ENCODE measurements at places on chromosomes 1 and 21. TPM values are rescaled to one million over a fixed set of nuclear protein-coding genes. Genes with fewer than 3 reads are reported as not detected.

- peak; percentile 27 for DNase-seq
Measured at GRCh38 chr1:225880222-225880588, 2.0 kb downstream of the TMEM63A start.

- DNase-seq = no peak
Measured at GRCh38 chr1:51978099-51978498, 12.4 kb downstream of the RAB3B start.

GRCh38 chr1:8116894-8117264 is 90.8 kb upstream of the ERRFI1 start:
- DNase-seq = peak; percentile 81

GRCh38 chr1:55382806-55383305 is 167.7 kb upstream of the USP24 start:
- DNase-seq = no peak

DNA sequence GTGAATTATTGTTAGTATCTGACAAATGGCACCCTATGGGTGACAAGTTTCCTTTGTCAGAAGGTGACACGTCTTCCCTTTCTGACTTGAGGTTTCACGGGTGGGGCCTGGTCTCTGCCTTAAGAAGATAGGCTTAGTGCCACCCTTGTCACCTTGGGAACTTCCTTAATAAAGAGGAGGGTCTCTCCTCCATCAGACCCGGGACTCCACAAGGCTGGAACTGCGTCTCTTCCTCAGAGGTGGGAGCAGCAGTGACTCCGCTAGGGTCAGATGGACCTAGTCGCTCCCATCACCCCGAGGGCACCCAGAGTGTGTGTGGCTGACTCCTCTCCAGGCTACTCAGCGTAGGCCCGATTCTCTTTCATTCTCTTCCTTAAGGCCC is 774 bp upstream of the WDTC1 start:
- DNase-seq = no peak

DNA sequence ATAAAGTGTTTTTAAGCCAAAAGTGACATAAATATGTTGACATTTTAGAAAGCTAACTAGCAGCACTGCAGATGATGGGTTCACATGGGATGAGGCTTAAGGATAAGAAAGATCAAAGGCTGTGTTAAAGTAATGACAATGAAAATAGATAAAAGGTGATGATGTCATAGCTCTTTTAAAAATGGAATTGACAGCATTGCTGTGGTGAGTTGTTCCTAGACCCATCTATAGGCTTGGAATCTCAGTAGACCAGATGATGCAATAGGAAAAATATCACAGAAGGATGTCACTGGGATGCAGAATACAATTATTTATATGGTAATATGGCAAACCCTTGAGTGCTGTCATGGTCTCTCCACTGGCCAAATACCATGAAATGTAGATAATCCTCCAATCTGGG is 286.0 kb downstream of the PLA2G4A start:
- no peak for DNase-seq

DNA sequence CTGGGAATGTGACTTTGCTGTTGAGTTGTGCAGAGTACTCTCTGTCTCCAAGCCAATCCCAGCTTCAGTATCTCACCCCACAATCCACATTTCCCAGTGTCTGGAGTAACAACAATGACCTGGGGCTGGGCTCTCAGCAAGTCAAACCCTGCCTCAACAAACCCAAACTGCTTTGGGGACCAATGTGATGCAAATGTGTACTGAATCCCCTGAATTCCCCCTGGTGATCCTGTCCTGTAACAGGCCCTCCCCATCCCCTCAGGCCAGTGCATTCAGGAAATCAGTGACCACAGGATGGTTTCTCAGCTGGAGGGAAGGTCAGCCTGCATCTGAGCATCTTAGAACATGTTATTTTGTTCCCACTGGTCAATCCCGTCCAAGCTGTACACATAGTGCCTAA is 36.7 kb upstream of the HAO2 start:
- no peak for DNase-seq

KCNQ4 gene
- polyA plus RNA-seq = 1.0 TPM

GRCh38 chr1:59243550-59243949 is 53.3 kb upstream of the FGGY start:
- no peak for DNase-seq

DNA sequence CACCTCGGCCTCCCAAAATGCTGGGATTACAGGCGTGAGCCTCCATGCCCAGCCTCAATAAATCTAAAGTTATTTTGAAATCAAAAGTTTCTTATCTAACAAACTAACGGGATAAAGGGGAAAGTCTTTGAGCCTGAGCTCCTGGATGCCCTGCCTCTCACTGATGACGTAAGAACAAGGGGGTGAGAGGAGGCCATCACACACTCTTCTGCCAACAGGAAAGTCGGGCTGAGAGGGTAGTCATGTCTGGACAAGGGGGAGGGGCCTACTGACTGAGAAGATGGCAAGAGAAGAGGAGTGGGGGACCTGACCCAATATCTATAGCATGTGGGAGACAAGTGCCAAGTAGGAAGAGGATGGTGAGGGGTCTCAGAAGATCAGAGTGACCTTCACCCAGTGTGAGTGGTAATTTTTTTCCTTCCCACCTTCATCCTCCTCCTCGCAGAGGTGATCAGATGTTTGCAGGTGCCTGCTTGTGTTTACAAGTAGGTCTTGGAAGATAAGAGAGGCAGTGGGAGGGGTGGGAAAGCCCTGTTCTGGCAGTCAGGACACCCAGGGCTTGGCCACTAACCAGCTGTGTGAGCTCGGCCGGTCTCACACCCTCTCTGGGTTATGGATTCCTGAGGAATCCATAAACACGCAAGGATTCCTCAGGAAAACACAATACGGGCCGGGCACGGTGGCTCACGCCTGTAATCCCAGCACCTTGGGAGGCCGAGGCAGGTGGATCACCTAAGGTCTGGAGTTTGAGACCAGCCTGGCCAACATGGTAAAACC is 9.6 kb downstream of the UQCRHL start:
- no peak for DNase-seq

ATXN7L2 gene
- polyA plus RNA-seq = 11.4 TPM

DNA sequence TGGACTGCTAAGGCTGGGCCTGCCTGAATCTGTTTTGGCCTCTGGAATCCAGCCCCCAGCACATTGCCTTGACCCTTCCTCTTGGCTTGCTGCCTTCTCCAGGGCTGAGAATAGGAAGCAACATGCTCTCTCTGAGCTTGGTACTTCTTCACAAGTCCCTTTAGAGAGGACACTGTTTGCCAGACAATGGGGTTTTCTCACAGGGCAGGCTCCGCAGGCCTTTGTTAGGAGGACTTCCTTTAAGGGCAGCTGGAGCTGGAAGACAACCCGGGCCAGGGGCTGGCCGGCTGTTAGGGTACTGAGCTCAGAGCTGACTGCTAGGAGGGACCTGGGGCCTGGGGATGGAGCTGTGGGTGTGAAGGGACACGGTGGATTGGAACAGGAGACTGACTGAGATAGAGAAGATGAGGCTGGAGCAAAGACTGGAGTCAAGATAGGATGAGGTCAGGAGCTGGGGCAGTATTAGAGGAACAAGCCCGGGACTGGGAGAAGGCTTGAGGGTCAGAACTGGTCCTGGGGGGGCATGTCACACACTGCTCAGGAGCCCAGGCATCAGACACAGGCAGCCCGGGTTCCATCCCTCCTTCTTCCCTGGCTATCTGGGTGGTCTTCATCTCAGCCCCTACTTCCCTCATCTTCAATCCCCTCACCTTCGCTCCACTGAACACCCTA is 5.4 kb upstream of the ALPL start:
- no peak for DNase-seq

DNA sequence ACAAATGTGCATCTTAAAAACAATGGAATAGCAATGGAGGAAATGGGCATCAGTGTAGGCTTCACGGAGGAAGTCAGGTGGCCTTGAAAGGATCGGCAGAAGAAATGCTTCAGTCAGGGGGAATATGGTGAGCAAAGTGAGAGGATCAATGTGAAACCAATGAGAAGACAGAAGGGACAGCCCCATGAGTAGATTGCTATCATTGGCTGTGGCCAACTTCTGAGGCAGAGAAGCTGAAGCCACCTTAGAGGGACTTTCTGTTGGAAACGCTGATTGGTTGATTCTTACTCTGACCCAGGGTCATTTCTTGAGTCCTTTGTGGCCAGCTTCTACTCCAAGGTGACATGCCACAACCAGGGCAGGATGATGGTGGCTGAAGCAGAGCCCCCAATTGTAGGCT is 130.7 kb upstream of the ZNF648 start:
- DNase-seq = no peak

DNA sequence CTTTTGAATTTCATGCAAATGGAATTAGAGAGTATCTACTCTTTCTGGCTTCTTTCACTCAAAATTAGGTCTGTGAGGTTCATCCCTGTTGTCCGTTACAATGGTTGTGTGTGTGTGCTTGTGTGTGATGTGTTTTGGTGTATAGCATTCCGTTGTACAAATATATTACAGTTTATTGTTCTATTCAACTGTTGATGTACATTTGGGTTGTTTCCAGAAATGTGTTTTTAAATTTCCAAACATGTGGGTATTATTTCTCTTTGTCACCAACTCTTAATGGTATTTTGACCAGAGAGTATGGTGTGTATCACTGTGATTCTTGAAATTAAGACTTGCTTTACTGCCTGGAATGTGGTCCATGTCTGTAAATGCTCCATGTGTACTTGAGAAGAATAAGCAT is 16.8 kb upstream of the HCRTR1 start:
- DNase-seq = no peak

PEX10 gene
- polyA plus RNA-seq = 13.7 TPM

LORICRIN gene
- not detected for polyA plus RNA-seq

DNA sequence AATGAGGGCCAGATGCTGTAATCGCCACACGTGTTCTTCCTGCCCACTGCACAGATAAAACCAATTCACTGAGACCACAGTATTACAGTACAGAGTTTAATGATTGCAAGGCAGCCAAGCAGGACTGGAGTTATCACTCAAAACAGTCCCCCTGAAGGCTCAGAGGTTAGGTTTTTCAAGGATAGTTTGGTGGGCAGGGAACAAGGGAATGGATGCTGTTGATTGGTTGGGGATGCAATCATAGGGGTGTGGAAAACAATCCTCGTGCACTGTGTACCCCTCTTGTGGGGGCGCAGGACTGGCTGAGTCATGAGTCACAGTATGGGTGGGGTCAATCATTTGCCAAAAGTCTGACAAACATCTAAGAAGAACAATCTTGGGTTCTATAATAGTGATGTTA is 12.4 kb upstream of the USP1 start:
- DNase-seq = no peak

DNA sequence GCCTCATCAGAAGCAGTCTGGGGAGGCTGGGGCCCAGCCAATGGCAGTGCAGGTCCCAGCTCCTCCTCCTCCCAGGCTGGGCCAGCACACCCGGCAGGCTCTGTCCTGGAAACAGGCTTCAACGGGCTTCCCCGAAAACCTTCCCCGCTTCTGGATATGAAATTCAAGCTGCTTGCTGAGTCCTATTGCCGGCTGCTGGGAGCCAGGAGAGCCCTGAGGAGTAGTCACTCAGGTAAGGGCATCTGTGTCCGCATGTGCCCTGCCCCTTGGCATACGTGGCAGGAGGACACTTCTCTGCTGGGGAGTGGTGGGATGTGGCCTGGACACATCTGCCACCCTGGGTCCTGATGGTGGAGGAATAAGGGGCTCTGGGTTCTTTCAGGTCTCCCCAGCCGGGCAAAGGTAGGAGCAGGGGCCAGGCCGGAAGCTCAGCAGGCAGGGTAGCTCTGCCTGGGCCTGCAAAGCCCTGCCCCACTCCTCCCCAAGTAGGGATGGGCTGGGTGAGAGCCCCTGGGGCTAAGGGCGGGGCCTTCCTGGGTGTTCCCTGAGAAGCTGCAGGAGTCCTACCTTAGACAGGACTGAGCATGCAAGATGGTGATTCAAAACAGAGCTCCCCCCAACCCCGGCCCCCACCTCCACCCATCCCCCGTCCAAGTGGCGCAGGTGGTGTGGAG is at the start of gene GJB5:
TSS of gene GJB5 (plus strand) at position 84 of the 674 bp plus-strand sequence. CDS start 2,284 bp downstream, outside the sequence.
- DNase-seq = no peak

DNA sequence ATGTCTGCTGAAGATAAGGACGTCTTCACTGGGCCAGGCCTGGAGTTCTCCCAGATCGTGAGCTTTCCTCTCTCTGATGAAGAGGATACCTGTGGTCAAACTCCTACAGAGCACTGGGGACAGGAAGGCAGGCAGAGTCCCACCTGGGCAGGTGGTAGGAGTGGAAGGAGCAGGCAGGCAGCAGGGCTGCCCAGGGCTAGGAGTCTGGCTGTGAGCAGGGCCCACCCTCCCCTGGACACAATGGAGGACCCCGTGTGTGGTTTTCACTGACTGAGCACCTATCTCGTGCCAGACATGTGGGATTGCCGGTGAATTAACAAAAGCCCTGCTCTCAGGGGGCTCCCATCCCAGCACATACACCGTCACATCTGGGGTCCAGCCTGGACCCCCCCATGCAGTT is 4.9 kb upstream of the SAMD11 start:
- DNase-seq = no peak

DNA sequence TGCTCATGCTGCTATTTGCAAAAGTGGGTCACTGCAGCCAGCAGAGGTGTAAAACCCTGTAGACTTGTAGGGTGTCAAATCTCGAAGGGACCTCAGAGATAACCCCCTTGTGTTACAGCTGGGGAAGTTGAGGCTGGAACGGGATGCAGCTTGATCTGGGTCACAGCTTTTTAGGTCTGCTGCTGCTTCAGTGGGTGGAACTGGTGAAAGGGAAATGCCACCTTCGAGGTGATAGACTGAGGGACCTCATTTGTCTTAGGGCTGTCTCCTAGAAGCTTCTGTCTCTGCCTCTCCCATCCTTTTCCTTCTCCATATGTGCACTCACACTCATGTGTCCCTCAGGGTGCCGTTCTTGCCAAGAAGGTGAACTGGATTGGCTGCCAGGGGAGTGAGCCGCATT is 35.4 kb downstream of the QSOX1 start:
- DNase-seq = no peak

DNA sequence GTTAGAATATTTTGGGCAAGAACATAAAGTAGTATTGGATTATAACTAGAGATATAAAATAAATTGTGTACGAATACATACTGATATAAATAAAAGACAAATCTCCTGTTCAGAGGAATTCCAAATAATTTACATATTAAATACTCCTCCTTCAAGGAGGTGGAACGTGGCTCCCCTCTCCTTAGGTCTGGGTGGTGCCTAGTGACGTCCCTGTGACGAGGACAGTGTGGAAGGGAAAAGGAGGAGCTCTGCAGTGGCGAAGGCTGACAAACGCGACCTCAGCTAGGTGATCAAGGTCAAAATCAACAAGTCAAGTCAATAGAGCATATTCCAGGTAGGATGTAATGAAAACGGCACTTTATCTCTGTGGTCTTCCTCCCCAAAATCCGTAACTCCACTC is 310.0 kb downstream of the SMYD3 start:
- no peak for DNase-seq

OR6N1 gene
- not detected for polyA plus RNA-seq

DNA sequence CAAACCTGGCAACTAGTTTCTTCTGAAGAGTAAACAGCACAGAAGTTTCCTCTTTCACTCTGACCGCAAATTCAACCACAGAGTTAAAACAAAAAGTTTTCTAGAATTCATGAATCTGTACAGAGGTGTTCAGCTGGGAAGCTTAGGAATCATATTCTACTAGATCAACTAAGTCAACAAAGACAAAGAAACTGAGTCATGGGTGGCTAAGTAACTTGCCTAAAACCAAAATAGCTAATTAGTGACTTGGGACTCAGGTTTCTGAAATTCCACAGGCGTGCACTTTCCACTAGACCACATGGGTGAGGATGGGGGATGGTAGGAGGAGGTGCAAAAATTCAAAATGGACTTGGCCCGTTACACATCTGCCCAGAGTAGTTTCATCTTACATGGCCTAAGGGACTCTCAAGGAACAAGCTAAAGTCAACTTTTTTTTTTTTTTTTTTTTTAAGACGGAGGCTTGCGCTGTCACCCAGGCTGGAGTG is 25.8 kb downstream of the PTPN14 start:
- DNase-seq = no peak
